Glomerular endothelial cell (primary cell): ENCODE measurements at places on chromosomes 2 and 18. TPM values are rescaled to one million over a fixed set of nuclear protein-coding genes. Genes with fewer than 3 reads are reported as not detected.

DNA sequence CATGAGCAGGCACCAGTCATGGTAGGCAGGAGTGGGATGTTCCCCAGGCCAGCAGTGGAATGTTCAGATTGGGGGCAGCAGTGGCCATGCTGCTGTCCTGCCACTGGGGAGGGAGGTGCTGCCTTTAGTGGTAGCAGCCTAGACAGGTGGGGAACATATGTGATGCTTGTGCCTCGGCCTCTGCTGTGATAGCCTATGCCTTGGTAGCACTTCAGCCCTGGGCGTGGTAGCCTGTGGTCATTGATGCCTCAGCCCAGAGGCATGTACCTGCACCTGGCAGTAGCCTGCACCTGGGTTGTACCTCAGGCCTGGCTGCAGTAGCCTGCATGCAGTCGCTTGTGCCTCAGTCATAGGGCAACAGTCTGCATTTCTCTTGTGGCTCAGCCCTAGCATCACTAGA, 7.1 kb downstream of the RFTN2 start:
- no peak for DNase-seq

GRCh38 chr18:57084331-57085271, 62.3 kb upstream of the BOD1L2 start:
- DNase-seq = no peak

DNA sequence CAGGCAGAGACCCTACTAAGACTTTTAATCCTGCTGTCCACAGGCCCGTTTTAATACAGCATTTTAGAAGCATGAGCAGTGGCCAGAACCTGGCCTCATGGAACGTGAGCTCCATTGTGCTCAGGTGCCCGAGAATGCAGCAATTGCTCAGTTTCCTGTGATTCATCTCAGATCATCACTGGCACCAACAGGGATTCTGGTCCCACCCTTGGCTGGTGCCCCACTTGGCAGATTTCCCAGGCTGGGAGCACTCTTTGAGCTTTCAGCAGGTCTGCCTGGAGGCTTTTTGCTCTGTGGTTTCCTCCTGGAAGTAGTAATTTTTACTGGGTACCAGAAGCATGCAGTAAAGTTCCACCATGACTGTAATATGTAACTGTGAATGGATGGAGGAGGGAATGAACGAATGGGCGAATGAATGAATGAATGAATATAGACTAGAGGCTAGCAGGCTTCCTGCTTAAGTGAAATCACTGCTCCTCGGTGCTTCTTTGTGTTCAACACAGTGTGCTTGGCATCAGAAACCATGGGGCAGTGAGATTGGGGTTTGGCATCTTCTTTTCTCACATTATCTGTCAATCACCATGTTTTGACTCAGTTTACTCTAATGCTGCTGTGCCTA, 312.9 kb downstream of the PRKCE start:
- DNase-seq = peak; percentile 85

GRCh38 chr18:10040287-10041011, 126.6 kb downstream of the VAPA start:
- DNase-seq = no peak

DNA sequence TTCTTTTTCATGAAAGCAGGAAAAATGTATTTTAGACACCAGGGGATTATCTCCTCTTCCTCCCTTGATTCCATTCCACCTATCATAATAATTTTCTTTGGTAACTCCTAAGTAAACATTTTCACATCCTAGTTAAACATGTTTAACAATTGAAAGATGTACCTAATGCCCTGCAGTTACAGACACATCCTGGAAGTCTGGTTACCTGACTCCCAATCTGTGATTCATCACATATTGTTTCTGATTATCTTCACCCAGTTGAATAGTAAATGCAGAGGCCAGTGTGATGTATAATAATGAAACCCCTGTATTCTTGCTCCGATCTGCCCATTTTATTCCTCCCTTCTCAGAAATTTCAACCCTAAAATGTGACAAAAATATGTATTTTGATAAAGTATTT, 1237.6 kb upstream of the LRRTM1 start:
- no peak for DNase-seq

Gene AQP12B
- total RNA-seq = not detected in 2 replicates

Gene TWSG1
- total RNA-seq = 56.7 and 74.9 TPM in 2 replicates

Gene FAM161A
- 0.78 and 1.9 TPM in 2 replicates for total RNA-seq

- no peak for DNase-seq
Measured at GRCh38 chr2:108933691-108934117, 55.3 kb downstream of the EDAR start.

DNA sequence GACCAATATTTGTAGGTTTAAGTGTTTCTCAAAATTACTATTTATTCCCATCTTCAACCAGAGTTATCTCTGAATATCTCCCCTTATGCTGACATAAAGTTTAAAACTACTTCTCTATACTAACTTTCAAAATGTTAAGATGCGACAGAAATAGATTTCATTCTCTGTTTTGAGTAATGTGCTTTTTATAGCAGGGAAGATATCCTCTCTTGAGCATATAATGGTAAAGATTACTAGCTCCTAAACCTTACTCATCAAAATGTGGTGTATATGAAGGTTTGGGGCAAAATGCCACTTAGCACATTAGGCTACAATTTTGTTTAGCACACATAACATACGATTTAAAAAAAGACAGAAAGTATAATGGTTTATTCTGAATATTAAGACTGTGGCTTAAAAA, 54.4 kb downstream of the CWC22 start:
- no peak for DNase-seq

Gene PARD3B
- total RNA-seq = 7.7 and 10.3 TPM in 2 replicates

DNA sequence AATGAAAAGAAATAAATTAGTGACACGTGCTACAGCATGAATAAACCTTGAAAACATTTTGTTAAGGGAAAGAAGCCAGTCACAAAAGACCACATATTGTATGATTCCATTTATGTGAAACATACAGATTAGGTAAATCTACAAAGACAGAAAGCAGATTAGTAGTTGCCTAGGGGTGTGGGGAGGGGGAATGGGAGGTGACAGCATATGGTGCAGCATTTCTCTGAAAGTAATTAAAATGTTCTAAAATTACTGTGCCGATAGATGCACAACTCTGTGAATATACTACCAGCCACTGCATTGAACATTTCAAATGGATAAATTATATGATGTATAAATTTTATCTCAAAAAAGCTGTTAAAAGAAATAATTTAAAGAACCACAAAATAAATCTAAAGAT, 161.0 kb downstream of the TRIB2 start:
- no peak for DNase-seq

DNA sequence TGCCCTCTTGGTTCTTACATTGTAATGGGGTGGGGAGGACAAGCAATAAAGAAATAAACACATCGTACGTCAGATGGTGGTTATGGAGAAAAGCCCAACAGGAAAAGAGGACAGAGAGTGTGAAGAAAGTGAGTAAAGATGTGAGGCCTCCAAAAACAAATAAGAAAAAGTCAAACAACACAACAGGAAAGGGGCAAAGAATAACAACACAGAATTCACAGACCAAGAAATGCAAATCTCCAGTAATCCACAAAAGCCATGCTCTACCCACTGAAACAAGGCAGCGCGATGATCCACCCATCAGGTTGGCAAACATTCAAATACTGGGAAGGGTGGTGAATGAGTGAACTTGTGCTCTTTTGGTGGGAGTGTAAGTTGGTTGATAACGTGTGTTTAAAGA, 16.7 kb upstream of the DUSP2 start:
- DNase-seq = no peak

DNA sequence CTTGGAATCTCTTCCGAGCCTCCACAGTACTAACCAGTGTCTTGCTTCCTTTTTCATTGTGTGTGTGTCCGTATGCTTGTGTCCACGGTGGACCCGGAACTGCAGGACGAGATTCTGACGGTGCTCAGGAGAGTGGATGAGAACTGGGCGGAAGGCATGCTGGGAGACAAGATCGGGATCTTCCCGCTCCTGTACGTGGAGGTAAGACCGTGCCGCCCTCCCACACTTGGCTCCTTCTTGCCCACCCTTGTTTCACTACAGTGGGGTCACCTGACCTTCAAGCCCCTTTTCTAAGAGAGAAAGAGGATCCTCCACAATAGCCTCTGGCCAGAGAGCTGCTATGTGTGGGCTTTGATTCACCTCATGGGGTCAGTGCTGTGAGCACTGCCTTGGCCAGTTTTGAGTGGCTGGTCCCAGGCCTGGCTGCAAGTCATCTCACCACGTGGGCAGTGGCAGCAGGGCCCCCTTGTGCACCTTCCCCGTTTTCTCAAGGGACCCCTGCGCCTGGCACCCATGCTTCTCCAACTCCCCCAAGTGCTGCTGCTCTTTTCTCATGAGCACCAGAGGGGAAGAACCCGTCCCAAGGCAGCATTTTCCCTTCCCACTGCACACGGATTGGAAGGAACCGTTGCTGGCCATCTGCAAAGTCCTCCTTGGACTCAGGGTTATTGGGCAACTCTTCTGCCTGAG, 242.1 kb downstream of the SEPTIN10 start:
- DNase-seq = no peak

- no peak for DNase-seq
Measured at GRCh38 chr18:48555465-48555995, 16.7 kb downstream of the CTIF start.

Gene ARL5A
- 37.5 and 49.2 TPM in 2 replicates for total RNA-seq

DNA sequence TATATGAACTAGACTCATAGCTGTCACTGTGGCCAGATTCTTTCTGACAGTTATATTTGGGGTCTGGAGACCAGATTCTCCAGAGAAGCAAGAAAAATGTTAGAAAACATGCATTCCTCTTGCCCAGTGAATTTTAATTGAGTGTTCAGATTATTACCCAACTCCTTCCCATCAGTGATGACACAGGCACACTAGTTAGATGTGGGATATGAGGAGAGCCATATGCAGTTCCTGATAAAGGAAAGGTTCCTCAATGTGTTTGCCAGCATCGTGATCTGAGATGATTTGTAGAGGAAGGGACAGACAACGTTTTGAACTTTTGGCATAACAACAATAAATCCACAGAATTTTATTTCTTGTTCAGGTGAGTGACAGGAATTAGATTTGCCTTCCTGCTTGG, 308.6 kb downstream of the PIEZO2 start:
- no peak for DNase-seq

- no peak for DNase-seq
Measured at GRCh38 chr2:38057651-38058410, 18.1 kb downstream of the CYP1B1 start.

GRCh38 chr2:123916531-123916930, 108.6 kb upstream of the CNTNAP5 start:
- DNase-seq = no peak

Gene POTEC
- not detected in 2 replicates for total RNA-seq

GRCh38 chr18:63974991-63975390, 5.1 kb downstream of the SERPINB8 start:
- no peak for DNase-seq

DNA sequence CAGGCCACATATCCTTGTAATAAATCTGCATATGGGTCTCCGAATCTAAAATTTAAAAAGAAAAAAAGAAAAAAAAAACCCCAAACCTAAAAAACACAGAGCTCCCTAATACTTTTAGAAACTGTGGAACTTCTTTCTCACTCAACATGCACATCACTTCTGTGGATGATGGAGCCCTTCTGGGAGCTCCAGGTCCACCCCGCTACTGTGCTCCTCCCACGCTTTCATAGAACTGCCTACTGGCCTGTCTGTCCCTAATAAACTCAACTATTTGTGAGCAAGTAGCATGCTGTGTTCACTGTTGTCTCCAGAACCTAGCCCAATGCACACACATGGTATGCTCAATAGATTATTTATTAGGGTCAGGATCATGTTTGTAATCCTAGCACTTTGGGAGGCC, 83.1 kb upstream of the FZD5 start:
- no peak for DNase-seq

DNA sequence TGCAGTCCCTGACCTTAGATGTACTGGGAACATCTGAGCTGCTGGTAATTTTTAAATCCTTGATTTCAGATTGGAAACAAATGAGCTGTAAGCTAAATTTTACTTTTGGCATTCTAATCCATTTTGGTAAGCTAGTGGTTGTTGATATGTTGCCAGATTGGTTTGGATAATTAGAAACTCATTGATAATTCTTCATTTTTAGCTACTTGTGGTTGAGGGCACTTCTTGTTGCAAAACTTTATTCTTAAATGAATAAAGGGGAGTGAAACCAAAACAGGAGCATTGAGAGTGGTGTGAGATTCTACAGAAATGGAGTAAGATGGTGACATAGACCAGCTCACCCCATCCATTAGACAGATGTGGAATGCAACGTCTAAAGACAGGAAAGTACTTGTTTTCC, 64.5 kb downstream of the ITGB1BP1 start:
- DNase-seq = no peak

Gene SLC9A2
- 0.06 TPM in 1 of 2 replicates, not detected in the other for total RNA-seq

Gene TEX261
- 43.7 and 50.2 TPM in 2 replicates for total RNA-seq

DNA sequence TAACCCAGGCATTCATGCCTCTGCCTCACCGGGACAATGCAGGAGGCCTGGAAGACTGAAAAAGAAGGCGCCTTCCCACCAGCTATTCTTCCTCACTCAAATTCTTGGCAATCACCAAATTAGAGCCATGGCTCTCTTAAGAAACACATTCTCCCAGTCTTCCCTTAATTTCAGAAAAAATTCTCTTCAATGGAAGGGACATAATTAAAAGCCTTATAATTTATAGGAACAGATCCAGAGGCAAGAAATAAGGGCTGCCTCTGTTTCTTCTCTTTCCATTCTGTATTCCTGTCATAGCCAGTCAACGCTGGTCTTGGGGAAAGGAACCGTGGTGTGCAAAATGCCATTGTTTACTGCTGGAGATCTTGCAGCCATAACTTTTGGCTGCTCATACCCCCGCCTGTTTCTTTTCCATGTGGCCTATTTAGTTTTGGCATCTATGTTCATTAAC, 32.8 kb downstream of the DTNA start:
- no peak for DNase-seq

Gene FBXO41
- 2.3 and 2.9 TPM in 2 replicates for total RNA-seq

Gene TCF23
- not detected in 2 replicates for total RNA-seq

DNA sequence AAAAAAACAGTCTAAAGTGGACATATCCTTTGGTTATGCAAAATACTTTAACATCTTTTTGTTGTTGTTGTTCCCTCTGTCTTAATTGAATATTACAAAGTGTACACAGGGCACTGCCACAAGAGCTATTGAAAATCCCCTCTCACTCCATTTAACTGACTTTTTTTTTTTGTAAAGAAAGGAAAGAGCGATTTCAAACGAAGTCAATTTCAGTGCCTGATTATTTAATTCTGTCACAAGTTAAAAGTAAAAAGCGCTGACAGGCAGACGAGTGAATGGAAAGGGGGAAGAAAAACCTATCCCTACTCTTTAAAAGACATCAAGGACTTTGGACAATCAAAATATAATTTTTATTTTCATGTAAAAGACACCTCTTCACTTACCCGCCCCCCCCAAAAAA, 1.9 kb downstream of the FIGN start:
- no peak for DNase-seq

Gene TBC1D8
- total RNA-seq = 52.3 and 65.9 TPM in 2 replicates

- DNase-seq = no peak
Measured at GRCh38 chr18:79949697-79950487, 1.6 kb downstream of the SLC66A2 start.

DNA sequence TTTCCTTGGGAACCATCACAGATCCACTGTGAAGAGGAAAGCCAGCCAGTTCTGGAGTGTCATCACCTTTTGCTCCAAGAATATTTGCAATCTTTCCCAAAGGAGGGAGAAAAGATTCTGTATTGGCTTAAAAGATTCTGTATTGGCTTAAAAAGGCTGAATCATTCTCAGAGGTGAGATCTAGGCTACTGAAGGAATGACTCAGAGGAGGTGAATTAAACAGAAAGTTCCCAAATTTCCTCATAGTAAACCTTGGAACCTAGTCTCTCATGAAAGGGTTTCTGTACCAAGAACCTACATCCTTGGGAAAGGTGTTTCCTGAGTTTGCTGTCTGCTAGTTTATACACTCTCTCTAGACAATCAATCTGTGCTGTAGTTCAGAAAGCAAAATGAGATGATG, 34.1 kb upstream of the GRB14 start:
- no peak for DNase-seq

- no peak for DNase-seq
Measured at GRCh38 chr2:100676346-100676745, 113.6 kb downstream of the PDCL3 start.

GRCh38 chr2:231929961-231930592, 3.9 kb upstream of the NPPC start:
- DNase-seq = no peak
